ENCODE measurements at places on chromosomes 6 and 20.

DNA sequence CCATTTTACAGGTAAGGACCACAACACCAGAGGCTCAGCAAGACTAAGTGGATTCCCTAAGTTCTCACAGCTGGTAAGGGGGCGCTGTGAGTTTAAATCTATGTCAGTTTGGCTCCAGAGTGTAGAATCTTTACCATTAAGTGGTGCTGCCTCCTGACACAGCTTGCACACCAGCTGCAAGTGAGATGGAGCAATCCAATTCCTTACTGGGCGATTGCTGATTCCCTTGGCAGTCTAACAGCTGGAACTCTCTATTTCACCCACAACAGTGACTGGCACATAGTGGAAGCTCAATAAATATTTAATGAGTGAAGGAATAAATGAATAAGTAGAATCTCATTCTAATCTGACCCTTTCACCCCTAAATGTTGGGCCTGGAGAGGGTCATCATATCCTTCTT lies 176.7 kb downstream of the CLIC5 start:
- DNase-seq, result no peak
- H3K27me3 ChIP-seq, result no peaks in the 10 kb centered on the region
- no peak overlapping the region for H3K4me3 ChIP-seq
- no peaks in the 10 kb centered on the region for H3K36me3 ChIP-seq
- H3K4me1 ChIP-seq, result peaks cover 6% of the 10 kb centered on the region
- no peak overlapping the region for H3K27ac ChIP-seq

- no peak for DNase-seq
- H3K4me1 ChIP-seq, result no peaks in the 10 kb centered on the region
- H3K27me3 ChIP-seq, result no peaks in the 10 kb centered on the region
These were observed 335.8 kb downstream of the EPHA7 start for GRCh38 chr6:93083337-93084230.

- H3K36me3 ChIP-seq, result no peaks in the 10 kb centered on the region
- H3K27ac ChIP-seq, result no peak overlapping the region
- H3K27me3 ChIP-seq, result peaks cover 44% of the 10 kb centered on the region
These were observed 1.1 kb upstream of the TCF15 start for GRCh38 chr20:611047-611842.

- no peak for DNase-seq
- no peak overlapping the region for H3K4me3 ChIP-seq
- H3K4me1 ChIP-seq, result no peaks in the 10 kb centered on the region
- no peaks in the 10 kb centered on the region for H3K36me3 ChIP-seq
These were observed 394.4 kb downstream of the CDH26 start for GRCh38 chr20:60352596-60352995.

Measured in RWPE2 (cell line).